ENCODE measurements at places on chromosomes 6 and 20.

- no peak for DNase-seq
Observed at GRCh38 chr6:131288214-131288613, 152.9 kb downstream of the AKAP7 start.

DNA sequence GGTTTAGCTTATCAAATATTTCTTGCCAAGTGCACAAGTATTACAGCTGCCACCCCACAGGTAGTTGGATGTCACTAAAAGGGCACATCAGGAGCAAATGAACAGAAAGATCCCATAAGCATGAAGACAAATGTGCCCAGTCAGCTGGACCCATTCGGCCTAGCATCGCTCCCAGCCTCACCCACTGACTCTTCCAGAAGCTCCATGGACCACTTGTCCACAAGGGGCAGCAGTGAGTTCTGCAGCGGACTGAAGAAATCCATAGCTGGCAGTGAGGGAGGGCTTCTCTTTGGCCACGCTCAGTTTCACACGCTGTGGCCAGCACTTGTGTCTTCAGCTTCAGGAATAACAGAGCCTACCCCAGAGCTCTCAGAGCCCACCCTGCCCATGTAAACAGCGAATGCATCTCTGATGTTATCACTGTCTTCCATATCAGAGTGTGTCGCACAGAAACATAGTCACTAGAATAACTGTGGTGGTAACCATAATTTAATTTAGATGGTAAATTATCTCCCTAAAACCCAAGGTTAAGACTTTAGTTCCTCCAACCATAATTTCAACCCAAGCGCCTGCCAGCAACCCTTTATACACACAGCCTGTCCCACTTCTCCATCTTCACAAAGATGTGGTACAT lies 15.8 kb downstream of the CGA start:
- peak; percentile 61 for DNase-seq

DNA sequence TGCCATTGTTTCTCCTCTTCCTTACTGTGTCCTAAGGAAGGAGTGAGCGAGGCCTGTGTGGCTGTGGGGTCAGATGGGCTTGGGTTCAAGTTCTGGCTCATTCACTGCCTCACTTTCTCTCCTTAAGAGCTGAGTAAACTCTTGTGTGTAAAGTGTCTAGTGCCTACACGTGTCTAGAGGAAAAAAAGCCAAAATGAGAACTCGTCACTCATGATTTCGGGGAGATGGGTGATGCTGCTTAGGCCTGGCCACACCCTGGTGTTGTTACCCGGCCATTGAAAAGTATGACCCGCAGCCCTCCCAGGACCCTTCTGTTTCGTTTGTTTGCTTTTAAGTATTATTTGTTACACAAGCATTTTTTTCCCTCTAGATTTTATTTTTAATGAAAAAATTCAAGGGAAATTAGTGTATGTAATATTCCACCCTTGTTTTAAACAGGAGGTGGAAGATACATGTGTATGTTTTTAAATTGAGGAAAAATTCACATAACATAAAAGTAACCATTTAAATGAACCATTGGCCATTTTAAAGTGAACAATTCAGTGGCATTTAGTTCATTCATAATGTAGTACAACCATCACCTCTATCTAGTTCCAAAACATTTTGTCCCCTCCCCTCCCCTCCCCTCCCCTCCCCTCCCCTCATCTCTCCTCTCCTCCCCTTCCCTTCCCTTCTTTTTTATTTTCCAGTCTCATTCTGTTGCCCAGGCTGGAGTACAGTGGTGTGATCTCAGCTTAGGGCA lies 71.0 kb downstream of the CEBPB start:
- DNase-seq: no peak

DNA sequence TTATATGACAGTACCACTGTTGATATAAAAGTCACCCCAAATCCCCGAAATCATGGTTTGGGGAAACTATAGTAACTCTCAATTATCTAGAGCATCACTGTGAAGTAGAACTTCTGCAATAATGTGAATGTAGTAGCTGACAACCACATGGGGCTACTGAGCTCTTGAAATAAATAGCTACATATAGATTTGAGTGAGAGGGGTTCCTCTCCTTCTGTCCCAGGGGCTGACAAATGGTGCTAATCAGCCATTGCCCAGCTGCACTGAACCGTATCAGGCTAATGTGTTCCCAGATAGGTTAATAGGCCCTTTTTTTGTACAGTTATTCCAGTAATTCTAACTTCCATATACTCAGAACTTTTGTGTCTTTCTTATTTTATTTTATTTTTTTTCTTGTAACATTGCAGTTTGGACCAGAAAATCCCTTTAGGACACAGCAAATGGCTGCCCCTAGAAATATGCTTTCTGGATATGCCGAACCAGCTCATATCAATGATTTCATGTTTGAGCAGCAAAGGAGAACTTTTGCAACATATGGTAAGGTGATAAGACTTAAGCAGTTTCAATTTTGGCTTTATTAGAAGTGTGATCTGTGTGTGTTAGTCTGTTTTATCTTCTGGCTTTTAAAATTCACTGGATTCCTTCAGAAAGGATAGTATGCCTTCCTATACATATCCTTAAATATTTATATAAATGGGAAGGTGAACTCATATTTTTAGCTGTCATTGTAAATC lies 21.1 kb downstream of the CDC40 start:
- DNase-seq: no peak

DNA sequence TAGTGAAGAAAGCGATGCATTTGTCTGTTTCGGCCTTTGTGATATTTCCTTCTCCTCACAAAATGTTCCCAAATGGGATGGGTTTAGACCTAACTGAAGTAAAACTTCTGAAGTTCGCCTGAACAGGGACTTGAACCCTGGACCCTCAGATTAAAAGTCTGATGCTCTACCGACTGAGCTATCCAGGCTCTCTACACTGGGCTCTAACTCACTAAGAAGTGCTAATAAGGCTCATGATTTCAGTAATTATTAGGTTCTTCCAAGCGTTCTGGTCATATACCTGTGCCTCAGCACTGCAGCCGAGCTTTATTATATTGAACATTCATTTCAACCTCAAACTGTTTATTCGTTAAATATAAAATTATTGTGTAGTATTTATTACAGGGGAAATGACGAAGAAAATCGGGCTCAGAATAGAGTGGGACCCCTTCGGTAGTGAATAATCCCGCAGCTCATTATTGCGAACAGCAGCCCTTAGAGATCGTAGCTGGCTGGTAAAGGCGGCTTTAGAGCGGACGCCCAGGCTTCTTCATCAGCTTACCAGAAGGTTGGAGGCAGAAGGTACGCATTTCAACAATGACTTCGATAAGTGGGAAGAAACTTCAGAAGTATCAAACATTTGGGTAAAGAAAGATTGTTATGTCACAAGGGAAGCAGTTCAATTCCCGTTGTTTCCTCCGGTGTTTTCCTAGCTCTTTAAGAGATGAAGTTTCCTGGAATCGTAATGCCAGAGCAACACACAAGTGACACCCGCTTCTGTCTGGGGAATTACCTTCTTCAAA lies 119.0 kb upstream of the ZNF184 start:
- DNase-seq: no peak

DNA sequence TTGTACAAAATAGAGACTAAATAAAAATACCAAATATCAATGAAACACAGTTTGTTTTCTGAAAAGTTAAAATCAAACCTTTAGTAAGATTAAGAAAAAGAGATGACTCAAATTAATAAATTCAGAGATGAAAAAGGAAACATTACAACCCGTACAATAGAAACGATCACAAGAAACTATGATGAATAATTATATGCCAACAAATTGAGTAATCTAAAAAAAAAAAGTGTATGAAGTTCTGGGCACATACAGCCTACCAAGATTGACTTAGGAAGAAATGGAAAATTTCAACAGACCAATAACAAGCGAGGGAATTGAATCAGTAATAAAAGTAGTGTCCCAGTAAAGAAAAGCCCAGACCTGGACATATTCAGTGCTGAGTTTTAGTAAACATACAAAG lies 94.8 kb downstream of the STXBP5 start:
- no peak for DNase-seq

- peak; percentile 71 for DNase-seq
Observed at GRCh38 chr6:148445620-148446019, 103.0 kb downstream of the SASH1 start.

DNA sequence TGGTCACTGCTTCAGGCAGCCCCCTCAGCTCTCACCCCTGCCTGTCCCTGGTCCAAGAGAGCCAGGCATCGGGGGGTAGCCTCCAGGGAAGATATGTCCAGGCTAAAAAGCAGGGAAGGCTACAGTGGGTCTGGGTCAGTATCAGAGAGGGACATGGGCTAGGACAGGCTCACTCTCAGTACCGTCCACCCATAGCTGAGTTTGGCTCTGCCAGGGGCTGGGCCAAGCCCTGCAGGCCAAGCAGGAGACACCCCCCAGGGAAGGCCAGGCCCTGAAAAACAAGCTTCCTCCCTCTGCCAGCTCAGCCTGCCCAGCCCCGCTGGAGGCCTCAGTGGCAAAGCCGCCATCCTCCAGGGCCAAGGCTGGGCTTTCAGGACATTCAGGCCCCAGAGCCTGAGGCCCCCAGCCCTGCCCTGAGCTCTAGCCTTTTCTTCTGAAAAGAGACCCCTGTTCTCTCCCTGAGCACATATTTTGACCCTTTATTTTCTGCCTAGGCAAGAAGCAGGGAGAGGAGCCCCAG lies 28.6 kb upstream of the TGM2 start:
- DNase-seq: no peak

DNA sequence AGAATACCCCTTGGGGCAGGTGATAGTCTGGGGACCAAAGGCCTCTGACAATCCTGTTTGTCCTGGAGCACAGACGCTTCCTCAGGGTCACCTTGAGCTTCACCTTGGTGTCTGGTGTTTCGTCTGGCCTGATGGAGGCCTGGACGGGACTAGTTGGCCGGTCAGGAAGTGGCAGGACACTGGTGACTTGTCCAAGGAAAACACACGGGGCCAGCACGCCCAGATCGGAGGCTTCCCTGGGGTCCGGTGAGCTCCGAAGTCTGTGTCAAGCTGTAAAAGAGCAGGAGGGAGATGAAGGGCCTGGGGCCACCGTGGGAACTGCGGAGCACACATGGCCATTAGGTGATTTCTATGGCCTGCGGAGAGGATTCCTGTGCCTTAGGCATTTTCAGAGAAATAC lies 67.9 kb downstream of the SMOC2 start:
- no peak for DNase-seq

- no peak for DNase-seq
Observed at GRCh38 chr20:63554361-63555278, 661 bp downstream of the FNDC11 start.

DNA sequence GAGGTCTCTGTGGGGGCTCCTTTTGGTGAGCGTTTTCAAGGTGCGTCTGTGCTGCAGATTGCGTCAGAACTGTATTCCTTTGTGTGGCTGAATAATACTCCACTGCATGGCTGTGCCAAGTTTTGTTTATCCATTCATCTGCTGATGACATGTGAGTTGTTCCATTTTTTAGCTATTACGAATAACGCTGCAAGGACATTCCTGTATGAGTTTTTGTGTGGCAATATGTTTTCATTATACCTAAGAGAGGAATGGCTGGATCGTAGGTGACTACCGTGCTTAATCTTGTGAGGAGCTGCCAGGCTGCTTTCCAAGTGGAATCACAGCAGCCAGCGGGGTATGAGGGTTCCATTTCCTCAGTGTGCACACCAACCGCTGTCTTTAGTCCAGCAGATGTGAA lies 1.1 kb upstream of the DACT2 start:
- peak; percentile 77 for DNase-seq

- DNase-seq: peak; percentile 45
Observed at GRCh38 chr6:33160728-33161344, 31.4 kb downstream of the COL11A2 start.

- peak; percentile 48 for DNase-seq
Observed at GRCh38 chr6:32133786-32134185, 3.7 kb upstream of the FKBPL start.

- DNase-seq: no peak
Observed at GRCh38 chr6:138923561-138923960, 64.5 kb downstream of the REPS1 start.

DNA sequence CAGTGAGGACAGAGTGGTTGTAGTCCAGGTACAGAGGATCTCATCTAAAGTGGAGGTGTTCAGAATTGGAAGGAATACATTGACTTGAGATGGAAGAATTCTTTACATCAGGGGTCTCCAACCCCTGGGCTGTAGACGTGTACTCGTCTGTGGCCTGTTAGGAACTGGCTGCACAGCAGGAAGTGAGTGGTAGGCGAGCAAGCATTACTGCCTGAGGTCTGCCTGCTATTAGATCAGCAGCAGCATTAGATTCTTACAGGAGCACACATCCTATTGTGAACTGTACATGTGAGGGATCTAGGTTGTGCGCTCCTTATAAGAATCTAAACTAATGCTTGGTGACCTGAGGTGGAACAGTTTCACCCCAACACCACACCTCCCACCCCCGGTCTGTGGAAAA lies 121.1 kb downstream of the CDKAL1 start:
- DNase-seq: no peak

DNA sequence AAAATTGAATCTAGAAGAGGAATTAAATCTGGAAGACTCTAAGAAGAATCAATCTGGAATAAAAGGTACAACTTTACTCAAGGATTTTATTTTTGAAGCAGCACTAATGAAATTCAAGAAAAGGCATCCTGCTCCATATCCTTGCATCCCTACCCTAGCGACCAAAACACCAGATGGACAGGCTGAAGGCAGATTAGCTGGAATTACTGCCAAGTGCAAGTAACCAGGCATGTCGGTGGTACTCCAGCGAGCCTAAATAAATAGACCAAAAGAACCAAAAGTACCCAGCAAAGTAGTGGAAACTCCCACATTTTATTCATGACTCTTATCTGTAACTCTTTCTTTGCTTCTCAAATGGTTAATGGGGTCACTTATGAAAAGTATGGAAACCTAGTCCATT lies 21.0 kb downstream of the OPRM1 start:
- no peak for DNase-seq

DNA sequence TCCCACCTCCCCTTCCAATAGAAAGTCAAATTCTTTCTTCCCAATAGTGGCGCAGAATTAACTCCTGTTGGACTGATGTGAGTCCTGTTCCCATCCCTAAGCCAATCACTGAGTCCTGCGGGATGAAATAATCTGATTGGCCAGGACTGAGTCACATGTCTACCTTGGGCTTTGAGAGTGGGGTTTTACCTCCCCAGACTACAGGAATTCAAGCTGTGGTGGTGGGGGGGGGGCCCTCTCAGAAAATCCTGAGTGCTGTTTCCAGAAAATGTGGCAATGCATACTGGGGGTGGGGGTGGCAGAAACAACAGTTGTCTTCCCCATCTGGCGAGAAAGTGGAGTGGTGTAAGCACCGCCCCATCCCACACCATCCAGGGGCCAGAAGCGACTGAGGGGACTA lies 65.7 kb downstream of the CTCFL start:
- no peak for DNase-seq

GRCh38 chr6:144277605-144278227 lies 7.4 kb upstream of the UTRN start:
- no peak for DNase-seq

DNA sequence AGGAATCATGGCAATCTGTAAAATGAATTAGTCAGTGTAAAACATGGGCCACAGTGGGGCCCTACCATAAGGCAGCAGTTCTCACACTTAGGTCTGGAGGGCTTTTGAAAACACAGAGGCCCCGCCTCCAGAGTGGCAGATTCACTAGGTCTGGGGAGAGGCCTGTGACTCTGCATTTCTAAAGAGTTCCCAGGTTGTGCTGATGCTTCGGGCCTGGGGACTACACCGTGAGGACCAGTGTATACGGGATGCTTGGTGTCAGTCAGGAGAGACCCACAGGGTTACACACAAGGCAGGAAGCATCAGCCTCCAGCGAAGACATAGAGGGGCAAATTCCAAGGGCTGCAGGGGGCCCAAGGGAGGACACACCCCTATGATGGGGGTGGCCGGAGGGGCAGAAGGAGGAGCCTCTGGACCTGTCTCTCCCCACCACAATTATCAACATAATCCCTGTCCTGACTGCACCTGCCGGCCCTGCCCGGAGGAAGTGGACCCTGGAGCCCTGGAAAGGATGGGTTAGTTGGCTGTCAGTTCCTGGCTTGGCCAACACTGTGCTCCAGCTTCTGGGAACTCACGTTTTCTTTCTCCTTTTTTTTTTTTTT lies 46.7 kb downstream of the FGD2 start:
- DNase-seq: no peak
